Activated CD4-positive, alpha-beta T cell treated with anti-CD3 and anti-CD28 coated beads, Interleukin-2, amount 50 U/mL, for 4 hours (primary cell): ENCODE measurements at places on chromosomes 7 and 10.

GRCh38 chr7:50838675-50839377 is 56.1 kb upstream of the GRB10 start:
- DNase-seq = no peak

- no peak for DNase-seq
These were observed 52.8 kb upstream of the TMEM273 start for GRCh38 chr10:49240946-49241345.

GRCh38 chr10:98267894-98268693 is at the start of gene LOXL4:
Gene LOXL4 (minus strand): TSS chr10:98268194. CDS start chr10:98263019, 5,175 bp downstream.
- no peak for DNase-seq

GRCh38 chr10:97154781-97155180 is 31.0 kb downstream of the SLIT1 start:
- no peak for DNase-seq

- DNase-seq = no peak
These were observed 3.4 kb downstream of the PALD1 start for GRCh38 chr10:70481831-70482530.

GRCh38 chr7:16409777-16410176 is 11.6 kb downstream of the CRPPA start:
- DNase-seq = no peak

- no peak for DNase-seq
These were observed 79.8 kb upstream of the PTN start for GRCh38 chr7:137423321-137423720.

DNA sequence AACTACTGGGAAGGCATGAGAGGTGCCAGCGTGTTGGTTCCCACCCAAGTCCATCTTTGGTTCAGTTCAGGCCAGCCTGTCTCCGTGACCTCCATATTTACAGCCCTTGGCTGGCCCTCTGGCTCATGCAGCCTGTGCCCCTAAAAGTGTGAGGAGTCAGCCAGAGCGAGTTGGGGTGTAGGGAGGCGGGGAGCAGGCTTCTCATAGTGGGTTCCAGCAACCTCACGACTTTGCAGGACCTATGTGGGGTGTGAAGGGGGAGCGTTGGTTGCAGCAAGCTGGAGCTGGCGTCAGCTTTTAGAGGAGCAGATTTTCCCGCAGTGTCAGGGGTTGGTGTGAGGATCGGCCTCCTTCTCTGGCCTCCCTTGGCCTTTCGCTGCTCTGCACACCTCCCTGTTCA is 9.8 kb downstream of the TSPAN14 start:
- no peak for DNase-seq

DNA sequence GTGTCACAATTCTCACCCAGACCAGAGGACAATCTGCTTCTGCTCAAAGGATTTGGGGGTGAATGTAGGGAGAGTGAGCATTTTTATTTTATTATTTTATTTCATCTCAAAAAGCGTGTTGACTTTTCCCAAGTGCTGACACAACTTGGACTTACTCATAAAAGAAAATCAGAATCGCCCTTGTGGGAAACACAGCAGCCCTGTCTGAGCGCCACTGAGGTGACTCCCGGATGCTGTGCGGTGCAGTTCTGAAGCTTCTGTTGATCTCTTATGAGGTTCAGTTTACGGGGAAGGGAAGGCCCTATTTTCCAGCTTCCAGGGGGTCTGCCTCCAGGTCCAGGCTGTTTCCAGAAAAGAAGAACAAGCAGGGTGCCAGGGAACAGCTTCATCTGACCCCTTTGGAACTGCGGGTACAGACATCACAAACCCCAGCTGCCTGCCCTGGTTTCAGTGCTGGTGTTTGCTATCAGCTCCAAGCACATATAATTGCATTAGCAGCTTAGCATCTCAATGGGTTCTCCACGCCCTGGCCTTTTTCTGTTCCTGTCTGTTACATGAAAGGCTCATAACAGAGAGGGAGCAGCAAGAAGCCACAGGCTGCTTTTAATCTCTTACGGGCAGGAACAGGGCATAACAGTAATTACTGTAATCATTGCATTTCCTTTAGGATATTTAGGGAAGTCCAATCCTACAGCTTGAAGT is 52.4 kb downstream of the PARP12 start:
- no peak for DNase-seq

- DNase-seq = no peak
These were observed 1164.2 kb upstream of the LRRN3 start for GRCh38 chr7:109926738-109927137.

- DNase-seq = no peak
These were observed 563 bp downstream of the STAM start for GRCh38 chr10:17644485-17644943.

GRCh38 chr7:7650682-7651206 is 10.2 kb downstream of the UMAD1 start:
- no peak for DNase-seq

- DNase-seq = no peak
These were observed 107.2 kb upstream of the C10orf90 start for GRCh38 chr10:126777714-126778113.

DNA sequence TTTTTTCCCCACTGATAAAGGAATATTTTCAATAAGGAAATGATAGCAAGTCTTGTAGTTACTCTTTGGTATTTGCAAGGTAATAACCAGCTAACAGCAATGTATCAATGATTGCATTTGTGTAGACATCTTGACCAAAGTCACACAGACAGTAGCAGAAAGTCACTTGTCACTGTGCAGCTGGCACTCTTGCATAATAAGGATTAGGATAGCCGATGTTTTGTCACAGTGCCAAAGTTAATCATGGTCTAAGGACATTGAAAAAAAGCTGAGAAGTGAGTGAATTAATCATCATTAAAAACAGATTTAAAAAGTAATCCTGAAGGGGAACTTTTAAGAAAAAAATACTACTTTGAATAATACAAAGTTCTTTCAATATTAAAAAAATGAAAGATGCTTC is 834.3 kb upstream of the C7orf33 start:
- no peak for DNase-seq

DNA sequence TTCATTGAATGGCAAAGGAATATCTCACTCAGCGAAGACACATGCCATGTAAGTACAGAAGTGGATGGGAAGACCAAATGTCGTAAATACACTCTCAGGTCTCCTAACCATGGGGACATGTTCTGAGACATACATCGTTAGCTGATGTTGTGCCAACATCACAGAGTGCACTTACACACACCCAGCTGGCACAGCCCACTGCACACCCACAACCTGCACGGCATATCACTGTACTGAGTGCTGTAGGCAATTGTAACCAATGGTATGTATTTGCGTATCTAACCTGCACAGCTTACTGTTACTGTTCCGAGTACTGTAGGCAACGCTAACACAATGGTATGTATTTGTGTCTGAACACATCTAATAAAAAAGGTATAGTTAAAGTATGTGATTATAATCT is 550.4 kb downstream of the PTPRN2 start:
- DNase-seq = no peak

DNA sequence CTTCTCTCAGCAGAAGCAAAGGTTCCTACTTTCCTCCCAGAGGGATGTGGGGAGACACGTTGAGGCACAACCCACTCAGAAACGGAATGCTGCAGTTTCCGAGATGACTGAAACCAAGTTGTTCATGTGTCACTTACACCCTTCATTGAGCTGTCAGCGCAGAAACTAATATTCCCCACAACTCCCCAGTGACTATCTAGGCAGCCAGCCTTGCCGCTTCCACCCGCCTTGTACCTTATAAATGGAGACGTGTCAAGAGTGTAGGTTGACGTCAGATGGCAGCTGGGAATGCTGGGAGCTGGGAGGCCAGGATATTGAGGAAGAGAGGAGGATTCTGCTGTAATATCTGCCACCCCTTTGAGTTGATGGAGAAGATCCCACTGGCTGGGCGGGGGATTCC is 15.1 kb downstream of the GPR26 start:
- DNase-seq = no peak

DNA sequence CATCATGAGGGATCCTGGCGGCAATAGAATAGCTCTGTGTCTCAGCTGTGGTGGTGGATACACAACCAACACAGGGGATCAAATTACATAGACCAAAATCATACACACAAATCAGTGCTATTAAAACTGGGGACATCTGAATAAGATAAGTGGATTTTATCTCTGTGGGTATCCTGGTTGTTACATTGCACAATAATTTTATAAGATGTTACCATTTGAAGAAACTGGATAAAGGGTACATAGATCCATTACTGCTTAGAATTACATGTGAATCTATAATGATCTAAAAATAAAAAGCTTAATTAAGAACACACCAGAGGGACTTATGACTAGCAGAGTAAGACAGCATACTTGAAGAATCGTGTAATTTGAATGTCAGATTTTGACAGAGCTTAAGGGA is 8.2 kb upstream of the FAM3C start:
- no peak for DNase-seq

DNA sequence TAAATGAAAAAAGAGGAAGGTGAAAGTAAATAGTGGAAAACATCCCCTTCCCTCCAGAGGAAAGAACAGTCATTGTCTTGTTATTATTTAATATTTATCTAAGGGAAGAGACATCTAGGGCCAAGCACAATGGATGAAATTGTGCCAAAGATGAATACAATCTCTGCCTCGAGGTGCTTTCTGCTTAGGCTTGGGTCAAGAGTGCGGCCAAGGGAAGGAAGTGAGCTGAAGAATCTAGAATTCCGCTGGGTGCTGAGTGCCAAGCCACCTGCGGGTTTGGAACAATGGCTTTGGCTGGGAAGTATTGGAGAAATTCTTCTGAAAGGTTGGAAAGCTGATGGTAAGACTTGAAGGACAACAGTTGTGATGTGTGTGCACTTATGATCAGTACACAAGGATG is 531.3 kb upstream of the FZD8 start:
- no peak for DNase-seq

- no peak for DNase-seq
These were observed 465.0 kb downstream of the GRID1 start for GRCh38 chr10:85901599-85901998.

- DNase-seq = no peak
These were observed 175.3 kb upstream of the SEMA3E start for GRCh38 chr7:83824214-83824613.

DNA sequence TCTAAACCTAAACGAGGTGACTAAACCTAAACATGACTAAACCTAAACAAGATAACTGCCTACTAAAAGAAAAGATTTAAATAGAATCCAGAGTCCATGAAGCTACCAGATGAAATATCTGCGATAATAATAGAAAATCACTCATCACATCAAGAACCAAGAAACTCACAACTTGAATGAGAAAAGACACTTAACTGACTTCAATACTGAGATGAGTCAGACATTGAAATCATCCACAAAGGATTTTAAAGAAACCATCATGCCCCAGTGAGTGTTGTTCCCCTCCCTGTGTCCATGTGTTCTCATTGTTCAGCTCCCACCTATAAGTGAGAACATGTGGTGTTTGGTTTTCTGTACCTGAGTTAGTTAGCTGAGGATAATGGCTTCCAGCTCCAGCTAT is 416.0 kb downstream of the CALN1 start:
- no peak for DNase-seq

DNA sequence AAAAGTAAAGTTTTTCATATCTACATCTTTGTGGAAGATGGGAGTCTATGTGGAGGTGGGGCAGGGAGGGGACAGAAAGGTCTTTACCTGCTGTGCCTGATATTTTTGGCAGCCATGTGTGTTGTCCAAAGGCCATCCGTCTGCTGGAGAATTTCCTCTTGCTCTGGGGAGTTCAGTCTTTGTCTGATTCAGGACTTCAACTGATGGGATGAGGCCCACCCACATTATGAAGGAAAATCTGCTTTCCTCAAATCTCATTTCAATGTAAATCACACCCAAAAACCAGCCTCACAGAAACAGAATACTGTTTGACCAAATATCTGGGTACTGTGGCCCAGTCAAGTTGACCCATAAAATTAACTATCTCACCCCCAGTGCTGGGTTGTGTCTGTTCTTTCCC is 12.5 kb upstream of the ITIH5 start:
- DNase-seq = no peak

DNA sequence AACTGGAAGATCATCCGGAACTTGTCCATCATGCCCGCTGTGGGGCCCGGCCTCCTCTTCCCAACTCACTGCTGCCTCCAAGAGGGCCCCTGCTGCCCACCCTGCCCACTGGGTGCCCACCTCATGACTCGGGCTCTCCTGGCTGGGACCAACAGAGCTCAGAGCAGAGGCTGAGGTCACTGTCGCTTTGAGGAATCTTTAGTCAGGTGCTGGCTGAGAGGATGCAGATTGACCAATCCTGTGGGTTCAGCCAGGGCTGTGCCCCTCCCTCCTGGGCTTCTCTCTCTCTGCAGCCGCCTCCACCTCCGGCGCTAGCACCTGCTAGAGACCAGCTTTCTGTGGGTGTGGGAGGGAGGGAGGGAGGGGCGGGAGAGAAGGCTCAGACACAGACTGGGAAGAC is at the start of gene CALHM1:
TSS of gene CALHM1 (minus strand) at position 181 of the 400 bp plus-strand sequence. CDS start at position 32, 149 bp downstream.
- DNase-seq = no peak

- no peak for DNase-seq
These were observed 5.4 kb downstream of the AKR1B1 start for GRCh38 chr7:134453518-134453917.

GRCh38 chr10:84540617-84541288 is 212.4 kb downstream of the CCSER2 start:
- peak; percentile 57 for DNase-seq

- DNase-seq = no peak
These were observed 223.0 kb downstream of the SORCS1 start for GRCh38 chr10:106941297-106942034.

DNA sequence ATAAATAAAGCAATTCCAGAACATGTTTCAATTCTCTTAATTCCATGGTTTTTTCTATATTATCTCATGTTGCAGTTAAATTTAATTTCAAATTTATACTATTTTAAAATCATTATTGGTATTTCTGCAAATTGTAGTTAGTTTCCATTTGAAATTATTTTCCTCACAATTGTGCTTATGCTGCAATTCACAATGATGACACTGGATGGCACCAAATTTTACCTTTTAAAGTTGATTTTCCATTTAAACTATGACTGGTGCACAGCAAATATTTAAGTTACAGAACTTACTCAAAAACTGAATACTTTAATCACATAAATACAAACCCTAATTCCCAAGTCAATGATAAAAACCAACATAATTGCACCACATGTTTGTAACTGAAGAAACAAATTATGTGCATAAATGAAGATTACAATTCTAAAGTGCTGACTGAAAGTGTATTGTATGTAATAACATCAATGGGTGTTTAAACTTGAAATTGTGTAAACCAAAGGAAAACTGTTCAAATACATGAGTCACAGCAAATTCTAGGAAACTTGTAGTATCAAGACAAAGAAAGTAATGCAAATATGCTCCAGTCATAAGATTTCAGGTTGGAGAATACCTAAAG is 75.3 kb upstream of the AASS start:
- no peak for DNase-seq

DNA sequence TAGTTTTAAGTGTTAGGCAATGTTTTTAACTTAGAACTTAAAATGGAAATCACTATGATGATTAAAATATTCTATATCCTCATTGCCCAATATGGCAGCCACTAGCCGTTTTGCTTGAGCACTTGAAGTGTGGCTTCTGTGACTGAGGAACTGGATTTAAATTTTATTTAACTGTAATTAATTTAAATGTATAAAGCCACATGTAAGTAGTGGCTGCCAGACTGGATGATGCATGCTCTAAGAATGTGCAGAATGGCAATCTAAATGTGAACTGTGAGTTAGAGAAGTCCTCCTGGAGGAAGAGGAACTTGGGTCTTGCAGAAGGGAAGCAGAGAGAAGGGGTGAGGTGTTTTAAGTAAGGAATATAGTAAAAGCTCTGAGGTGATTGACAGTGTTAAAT is 451.4 kb downstream of the SUGCT start:
- no peak for DNase-seq

GRCh38 chr7:29946428-29947186 is 43.0 kb downstream of the SCRN1 start:
- DNase-seq = no peak
